ENCODE measurements at places on chromosomes 5 and 9. TPM values are rescaled to one million over a fixed set of nuclear protein-coding genes. Genes with fewer than 3 reads are reported as not detected.

Gene FOXI1
- total RNA-seq, result not detected

Gene AK8
- 0.28 TPM for total RNA-seq

Gene GRIN1
- total RNA-seq, result not detected

Gene PCDH12
- not detected for total RNA-seq

- no peak for DNase-seq
Measured at GRCh38 chr9:892123-892522, 50.6 kb downstream of the DMRT1 start.

GRCh38 chr9:78698371-78698770, 401.4 kb downstream of the PSAT1 start:
- no peak for DNase-seq

GRCh38 chr5:39164016-39164415, 55.3 kb downstream of the FYB1 start:
- peak; percentile 40 for DNase-seq

GRCh38 chr5:4984461-4984860, 155.7 kb upstream of the ADAMTS16 start:
- DNase-seq, result no peak

DNA sequence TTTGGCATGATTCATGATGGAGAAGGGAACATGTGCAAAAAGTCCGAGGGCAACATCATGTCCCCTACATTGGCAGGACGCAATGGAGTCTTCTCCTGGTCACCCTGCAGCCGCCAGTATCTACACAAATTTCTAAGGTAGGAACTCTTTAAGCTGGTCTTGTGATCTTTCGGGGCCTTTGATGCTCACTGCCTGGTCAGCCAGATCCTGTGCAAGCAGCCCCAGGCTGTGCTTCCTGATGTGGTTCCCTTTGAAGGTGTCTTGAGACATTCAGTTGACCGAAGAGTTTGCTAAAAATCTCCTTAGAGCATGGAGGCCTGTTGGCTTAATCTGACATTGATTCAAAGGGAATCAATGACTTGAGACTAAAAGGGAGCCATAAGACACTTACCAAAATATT, 60.0 kb downstream of the ADAMTS16 start:
- DNase-seq, result no peak

DNA sequence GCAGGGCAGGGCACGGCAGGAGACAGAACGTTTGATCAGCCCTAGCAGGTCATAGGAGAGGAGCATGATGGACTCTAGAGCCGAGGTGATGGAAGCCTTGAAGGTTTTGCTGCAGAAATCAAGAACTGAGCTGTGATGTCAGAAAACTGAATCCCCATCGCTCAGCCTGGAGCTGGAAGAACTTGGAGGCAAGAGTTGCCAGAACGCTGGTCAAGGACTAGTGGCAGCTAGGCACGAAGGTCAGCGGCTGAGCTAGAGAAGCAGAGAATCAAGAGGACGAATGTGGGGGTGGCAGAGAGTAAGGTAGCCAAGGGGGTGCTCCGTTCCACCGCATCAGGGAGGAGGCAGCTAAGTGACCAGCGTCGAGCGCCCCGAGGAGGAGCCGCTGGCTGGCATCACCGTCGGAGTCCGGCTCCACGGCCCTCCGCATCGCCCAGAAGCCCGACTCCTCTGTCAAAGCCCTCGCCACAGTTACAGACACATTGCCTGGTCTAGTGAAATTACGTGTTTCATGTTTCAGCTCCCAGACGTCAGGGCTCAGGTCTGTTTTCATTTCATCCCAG, 1.2 kb upstream of the GALNT10 start:
- DNase-seq, result no peak

GRCh38 chr9:122091682-122092592, 1.2 kb downstream of the TTLL11 start:
- no peak for DNase-seq

GRCh38 chr5:13957032-13957645, 12.7 kb upstream of the DNAH5 start:
- DNase-seq, result no peak

- DNase-seq, result no peak
Measured at GRCh38 chr9:107316795-107317661, 33.9 kb downstream of the RAD23B start.

- no peak for DNase-seq
Measured at GRCh38 chr9:14277244-14277643, 36.7 kb downstream of the NFIB start.

DNA sequence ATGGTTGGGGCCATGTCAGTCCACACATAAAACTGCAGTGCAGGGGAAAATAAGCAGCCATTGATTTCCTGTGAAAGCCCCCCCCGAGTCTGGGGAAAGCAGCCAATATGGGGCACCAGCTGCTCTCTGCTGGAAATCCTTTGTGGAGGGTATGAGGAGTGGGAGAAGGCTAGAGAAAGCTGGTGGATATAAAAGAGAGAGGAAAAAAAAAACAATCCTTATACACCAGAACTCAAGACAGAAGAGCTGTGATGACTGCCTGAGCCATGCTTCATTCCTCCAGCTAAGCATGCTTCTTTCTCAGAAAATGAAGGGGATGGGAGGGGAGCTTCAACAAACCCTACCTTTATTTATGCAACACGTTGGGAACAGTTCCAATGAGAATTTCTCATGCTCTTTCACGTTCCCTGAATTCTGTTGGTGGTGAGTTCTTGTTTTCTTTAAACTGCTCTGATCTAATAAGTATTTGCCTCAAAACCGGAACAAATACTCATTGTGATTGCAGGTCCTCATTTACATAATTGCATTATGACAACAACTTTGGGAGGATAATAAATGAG, 688.0 kb upstream of the SEMA6A start:
- no peak for DNase-seq

DNA sequence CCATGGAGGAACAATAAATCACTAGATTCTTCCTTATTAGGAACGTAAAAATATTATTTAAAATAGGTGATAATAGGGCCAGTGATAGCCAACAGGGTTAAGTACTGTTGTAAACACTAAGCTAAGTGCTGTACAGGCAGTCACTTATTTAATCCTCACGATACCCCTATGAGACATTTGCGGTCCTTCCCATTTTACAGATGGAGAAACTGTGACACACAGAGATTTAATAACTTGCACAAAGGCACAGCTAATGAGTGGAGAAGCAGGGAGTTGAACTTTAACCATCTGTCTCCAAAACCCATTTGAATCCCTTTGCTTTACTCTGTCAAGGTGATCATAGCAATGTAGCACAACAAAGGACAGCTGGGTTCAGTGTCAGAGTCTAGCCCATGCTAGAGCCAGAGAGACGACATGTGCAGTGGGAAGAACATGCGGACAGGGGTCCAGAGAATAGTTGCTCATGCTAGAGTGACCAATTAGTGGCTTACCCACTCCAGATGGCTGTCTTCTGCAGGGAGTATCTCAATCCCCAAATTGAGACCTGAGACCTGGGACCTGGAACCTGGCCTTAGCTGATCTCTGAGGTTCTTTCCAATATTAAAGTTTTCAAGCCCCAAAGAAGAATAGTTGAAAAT, 28.9 kb downstream of the STXBP1 start:
- no peak for DNase-seq

- DNase-seq, result no peak
Measured at GRCh38 chr9:132903574-132904492, 25.1 kb downstream of the SPACA9 start.

DNA sequence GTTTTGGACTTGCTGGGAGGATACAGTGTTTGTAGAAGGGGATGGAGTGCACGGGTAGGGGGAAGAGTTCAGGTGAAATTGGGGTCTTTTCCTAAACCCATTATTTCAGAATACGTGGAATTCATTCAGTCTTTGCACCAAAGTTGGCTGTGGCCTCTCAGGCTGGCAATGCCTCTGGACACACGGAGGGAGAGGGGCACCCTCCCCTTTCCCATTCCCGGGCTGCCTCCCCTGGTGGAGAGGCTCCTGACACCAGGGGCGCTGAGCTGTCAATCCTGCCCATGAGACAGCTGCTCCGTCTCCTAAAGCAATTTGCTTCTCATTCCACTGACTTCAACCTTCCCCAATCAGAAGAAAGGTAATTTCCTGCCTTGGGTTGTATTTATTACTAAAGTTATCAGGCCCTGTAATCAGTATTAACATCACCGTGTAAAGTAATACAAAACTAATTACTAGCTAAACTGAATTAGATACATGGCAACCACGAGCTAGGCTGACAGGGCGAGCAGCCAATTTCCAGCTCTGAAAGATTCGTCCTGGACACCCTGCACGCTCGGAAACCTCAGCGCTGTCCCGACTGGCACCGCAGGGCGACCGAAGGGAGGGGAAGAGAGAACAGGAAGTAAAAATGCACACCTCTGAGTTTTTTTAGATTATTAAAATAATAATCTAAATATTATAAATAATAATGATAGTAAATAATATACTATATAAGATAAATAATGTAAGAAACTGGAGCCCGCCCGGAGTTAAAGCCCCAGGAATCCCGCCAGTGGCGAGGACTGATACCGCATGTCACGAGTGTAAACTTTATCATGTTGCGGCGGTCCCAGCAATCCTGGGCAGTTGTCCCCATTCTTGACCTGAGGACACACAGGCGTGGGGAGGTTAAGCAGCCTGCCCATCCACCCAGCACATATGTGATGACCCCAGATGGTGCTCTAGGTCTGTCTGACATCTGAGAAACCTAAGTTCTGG, 6.9 kb upstream of the OLFM1 start:
- no peak for DNase-seq

- DNase-seq, result no peak
Measured at GRCh38 chr5:76180814-76181805, 97.9 kb downstream of the SV2C start.

DNA sequence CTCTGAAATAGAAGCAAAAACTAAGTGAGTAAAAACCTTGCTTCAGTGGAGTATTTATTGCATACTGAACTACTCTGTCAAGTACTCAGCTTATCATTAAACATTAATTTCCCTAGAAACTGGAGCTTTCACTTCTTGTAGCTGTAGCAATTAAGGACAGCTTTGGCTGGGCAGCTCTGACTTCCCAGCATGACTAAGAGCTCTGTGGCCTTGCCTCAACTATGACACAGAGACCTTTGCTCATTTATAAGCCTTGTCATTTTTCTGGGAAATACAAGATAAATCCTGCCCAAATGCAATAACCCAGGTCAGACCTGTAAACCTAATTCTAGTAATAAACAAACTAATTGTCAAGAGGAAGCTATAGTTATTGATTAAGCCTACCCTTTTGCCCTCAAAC, 65.4 kb upstream of the STK32A start:
- DNase-seq, result no peak

- no peak for DNase-seq
Measured at GRCh38 chr9:91985692-91986091, 35.7 kb upstream of the ROR2 start.

- DNase-seq, result no peak
Measured at GRCh38 chr5:171707442-171707792, 78.2 kb upstream of the SMIM23 start.

- no peak for DNase-seq
Measured at GRCh38 chr5:69519285-69519684, 26.7 kb downstream of the OCLN start.

- DNase-seq, result no peak
Measured at GRCh38 chr9:132912131-132912530, 32.3 kb downstream of the TSC1 start.

DNA sequence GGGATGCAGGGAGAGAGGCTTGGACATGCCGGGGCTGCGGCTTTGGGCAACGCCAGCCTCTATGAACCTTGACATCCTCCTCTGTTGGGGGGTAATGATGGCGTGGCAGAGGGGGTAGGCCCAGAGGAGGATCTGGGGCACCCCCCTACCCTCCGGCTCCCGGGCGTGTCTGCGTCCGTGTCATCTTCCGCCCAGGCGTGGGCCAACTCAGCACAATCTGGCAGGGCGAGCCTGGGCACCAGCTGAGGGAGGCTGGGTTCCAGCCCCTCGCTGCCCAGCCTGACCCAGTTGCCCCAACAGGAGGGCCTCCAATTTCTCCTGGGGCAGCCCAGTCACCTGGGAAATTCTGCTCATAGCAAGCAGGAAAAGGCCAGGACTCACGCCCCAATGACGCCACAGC, 62.9 kb upstream of the IL17B start:
- DNase-seq, result no peak

DNA sequence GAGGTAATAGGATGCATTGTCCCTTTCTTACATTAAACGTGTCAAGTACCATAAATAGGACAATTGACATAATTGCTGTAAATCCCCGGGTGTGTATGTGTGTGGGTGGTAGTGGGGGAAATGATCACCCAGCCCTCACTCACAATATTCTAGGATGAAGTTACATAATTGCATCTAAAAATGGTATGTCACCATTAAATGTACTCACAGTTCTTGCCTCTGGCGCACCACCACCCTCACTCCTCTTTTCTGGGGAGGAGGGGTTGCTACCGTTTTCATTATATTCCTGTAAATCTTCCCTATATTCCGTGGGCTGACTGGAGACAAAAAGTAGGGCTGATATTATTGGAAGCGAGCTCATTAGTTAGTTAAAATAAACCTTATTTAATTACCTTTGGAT, 563.8 kb downstream of the TLR4 start:
- no peak for DNase-seq

DNA sequence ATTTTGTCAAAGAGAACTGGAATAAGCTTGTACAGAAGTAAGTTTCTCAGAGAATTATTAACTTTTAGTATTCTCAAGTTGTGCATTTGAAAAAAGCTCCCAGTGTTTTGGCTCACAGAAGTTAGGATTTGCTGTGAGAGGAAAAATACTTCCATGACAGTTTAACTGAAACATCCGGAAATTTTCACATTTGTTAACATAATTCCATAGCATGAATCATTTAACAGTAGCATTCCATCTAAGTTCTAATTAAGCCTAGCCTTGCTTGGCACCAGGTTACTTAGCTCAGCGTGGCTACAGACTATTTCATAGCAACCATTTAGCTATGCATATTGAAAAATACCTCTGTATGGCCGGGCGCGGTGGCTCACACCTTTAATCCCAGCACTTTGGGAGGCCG, 90.8 kb downstream of the LNPEP start:
- DNase-seq, result no peak

DNA sequence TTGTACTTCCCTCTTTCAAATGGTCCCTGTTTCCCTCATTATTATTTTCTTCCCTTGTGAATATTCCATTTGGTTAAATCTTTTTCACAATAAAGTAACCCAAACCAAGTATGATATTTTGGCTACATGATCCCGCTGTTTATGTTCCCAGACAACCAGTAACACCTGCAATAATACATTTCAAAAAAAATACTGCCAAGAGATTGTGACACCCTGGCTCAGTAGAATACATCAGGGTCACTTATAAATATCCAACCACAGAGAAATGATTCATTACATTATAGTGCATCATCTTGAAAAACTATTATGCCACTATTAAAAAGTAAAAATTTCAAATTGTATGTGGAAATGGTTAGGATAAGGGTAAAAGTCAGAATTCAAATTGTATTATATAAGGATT, 7.2 kb upstream of the OXCT1 start:
- DNase-seq, result no peak

GRCh38 chr5:108541836-108542235, 159.9 kb upstream of the FBXL17 start:
- no peak for DNase-seq
